CD4-positive, alpha-beta T cell treated with Interleukin-10 for 1 hour (primary cell): ENCODE measurements at places on chromosomes 4 and X.

- DNase-seq, result no peak
Measured at GRCh38 chr4:82042042-82042441, 331.7 kb downstream of the HNRNPD start.

- DNase-seq, result no peak
Measured at GRCh38 chrX:11206716-11207115, 86.5 kb upstream of the AMELX start.

- no peak for DNase-seq
Measured at GRCh38 chr4:184145596-184145995, 72.1 kb downstream of the ENPP6 start.

- DNase-seq, result no peak
Measured at GRCh38 chr4:105387466-105387865, 86.4 kb downstream of the PPA2 start.

GRCh38 chrX:125826774-125827451 is 339.2 kb downstream of the DCAF12L2 start:
- no peak for DNase-seq

DNA sequence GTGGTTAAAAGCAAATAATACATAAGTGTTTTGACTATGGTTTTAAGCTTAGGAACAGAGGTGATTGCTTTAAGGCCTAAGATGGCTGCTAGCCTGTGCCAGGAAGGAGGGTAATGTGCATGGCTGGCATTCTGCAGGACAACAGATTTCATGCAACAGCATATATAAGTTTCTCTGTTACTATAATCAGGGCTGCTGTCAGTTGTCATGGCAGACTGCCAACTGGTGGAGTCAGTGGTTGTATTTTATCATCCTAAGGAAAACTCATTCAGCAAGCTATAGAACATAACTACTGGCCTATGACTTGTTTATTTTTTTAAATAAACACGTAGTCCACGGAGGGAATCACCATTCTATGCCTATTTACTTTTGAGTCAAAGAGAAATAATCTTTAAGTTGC is 77.7 kb upstream of the DCAF8L1 start:
- DNase-seq, result no peak

GRCh38 chr4:151204925-151205524 is 71.9 kb upstream of the PRSS48 start:
- no peak for DNase-seq

DNA sequence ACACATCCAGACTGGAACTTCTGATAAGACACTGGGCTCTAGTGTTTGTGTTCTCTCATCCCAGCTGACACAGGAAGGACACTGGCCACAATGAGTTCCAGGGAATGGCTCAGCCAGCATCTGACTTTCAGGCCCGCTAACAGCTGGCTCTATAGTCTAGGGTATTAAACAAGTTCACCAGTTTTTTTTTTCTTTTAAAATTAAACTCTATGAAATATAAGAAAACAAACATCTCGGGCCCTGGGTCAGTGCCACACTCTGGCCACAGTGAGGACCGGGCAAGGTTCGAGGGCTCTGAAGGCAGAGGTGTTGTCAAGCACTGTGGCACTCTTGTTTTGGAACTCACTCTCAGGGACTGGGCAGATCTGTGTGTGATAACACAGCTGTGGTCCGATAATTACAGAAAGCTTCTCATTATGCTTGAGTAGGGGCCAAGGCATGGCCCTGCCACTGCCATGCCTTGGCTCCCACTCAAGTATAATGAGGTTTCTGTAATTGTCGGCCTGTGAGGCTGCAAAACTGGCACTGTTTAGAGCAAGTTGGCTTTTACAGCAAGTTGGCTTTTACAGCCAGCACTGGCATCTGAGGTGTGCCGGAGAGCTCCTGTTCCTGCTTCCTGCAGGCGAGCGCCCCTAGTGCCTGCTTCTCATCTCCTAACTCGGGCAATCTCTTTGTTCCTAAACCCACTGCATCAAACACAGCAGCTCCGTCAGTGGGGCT is 62.8 kb downstream of the PPP1R2C start:
- peak; percentile 40 for DNase-seq
